ENCODE measurements at places on chromosomes 2 and 18.
A peak's percentile ranks its signal among the peaks of the same experiment; 100 is the strongest.

DNA sequence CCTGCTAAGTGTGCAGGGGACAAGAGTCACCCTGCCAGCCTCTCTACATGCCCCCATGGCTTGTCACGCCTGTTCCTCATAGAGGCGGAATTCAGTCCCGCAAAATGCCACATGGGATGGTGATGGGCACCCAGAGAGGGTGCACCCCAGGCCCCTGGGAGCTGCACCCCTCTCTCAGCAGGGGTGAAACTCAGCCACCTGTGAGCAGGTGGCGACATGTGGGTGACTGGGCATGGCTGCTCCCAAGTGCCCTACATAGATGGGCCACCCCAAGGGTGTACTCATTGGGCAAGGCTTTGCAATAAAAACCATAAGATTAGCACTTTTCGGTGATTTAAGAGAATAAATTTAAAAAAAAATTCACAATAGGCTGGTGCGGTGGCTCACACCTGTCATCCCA lies 6.3 kb downstream of the HS6ST1 start:
- no peak for DNase-seq

DNA sequence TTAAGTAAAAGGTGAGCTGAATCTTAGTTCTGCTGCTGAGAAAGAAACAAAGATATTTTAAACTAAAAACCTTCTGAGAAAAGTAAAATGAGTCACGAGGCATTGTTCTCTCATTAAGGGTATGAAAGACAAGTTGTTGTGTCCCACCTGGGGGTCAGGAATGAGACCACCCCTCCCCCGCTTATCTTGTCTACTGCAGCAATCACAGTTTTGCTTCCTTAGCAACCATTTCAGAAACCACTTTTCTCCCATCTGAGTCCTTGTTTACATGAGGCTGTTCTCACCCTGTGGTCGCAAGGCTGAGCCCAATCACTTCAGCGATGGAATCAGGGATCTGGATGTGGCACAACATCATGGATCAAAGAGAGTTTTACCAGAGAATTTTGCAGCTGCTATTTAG lies 377.6 kb upstream of the NETO1 start:
- no peak for DNase-seq

DNA sequence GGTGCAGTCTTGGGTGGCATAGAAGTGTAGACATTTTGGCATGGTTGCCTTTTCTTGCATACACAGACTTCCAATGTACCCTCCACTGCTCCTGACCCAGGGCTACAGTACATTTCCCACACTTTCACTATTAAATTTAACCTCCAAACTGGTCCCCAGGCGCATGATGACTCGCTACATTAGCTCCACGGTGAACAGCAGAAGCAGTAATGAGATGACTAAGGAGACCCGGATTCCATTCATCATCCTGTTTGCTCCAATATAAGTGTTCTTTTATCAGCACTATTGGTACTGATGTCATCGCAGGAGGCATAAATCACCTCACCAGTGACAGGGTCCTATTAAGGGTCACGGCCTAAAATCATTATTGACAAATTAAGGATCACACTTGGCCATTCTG lies 316.5 kb downstream of the EN1 start:
- no peak for DNase-seq

DNA sequence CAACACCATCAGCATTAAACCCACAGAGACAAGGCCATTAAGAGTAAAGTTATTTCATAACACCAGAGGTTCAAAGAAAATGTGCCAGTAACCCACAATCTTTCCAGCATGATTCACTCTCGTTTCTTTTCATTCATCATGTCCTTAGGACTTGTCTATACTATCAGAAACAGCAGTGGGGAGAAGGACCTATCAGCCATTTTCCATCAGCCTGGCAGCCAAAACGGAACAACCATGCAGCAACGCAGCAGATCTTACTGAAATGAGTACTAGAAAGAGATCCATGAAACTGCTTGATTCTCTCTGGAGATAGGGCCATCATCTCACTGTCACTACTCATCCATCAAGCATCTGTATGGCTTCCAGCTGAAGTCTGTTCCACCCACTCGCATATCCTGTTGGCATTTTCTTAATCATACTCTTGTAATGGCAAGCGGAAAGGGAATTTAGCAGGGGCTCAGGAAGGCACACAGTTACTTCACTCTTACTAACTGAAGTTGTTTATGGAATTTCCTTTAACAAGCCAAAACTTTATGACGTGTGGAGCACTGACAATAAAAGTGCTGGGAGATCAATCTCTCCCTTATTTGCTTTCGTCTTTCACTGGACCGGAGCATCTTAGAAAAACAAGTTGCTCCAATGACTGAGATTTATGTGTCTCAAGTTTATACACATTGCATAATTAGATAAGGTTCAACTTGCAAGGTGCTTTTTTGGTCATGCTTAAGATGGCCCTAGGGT lies 69.7 kb downstream of the EPHA4 start:
- DNase-seq: no peak

- DNase-seq: no peak
Observed at GRCh38 chr18:30527917-30528316, 514.6 kb downstream of the DSC3 start.

DNA sequence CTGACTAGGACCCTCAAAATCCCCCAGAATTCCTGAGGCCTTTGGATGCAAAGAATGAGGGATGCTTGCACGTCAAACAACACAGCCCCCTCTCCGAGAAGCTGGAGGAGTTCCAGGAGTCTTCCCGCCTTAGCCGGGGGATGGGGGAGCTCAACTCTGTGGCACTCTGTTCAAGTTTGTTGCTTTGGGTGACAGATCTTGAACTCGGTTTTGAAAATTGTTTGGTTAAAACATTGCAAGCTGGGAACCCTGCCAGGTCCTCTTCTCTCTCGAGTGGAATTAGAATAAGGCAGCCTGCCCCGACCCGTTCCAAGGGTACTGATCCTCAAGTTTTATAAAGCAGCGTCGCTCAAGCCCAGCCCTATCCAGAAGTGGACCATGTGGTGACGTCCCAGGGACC lies 244.1 kb downstream of the LOXHD1 start:
- DNase-seq: no peak

DNA sequence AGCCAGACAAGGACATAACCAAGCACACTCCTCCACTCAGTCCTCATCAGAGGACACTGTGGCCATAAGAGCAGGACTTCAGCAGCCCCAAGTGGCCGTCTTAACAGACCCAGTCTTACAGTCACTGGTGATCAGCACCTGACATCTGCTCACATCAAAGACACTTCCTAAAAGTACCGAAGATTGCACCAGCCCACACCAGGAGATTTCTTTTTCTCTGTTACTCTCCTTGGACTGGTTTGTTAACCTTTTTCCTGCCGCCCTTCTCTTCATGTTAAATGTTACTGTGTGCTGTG lies 44.1 kb downstream of the MRPS5 start:
- no peak for DNase-seq

- DNase-seq: peak; percentile 52
Observed at GRCh38 chr2:54569745-54570301, 113.7 kb downstream of the SPTBN1 start.

GRCh38 chr2:231199219-231199618 lies 788 bp downstream of the ARMC9 start:
- DNase-seq: no peak

DNA sequence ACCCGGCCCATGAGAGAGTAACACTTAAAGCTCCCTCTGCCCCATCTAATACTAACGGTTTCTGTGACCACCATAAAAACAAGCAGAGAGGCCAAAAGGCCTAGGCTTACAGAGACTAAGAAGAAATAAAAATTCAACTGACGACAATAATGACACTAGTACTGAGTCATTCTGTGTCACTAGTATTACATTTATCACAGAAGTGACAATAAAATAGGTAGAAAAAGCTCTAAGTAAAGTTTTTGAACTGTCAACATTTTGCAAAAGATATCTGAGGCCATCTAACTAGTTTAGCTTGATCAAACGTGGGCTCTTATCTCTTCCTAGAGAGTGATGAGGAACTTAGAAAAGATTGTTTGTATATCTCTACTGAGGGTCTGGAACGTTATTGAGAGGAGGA lies 35.6 kb downstream of the AP1S3 start:
- no peak for DNase-seq

DNA sequence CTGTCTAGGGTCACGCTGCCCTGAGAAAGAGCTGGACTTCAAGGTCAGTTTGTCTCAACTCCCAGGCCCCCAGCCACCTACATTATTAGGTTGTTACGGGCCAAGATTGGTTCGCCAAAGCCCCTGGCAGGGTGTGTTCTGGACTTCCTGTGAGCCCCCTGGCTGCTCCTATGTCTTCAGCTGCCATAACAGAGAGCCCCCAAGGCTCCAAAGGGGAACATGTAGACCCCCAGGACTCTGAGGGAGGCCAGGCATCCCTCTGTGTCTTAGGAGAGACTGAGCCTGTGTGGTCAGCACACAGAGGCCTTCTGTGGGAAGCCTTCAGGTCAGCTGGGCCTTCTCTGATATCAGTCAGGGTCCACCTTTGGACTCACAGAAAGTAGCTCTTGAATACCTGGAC lies 58.3 kb downstream of the INHBB start:
- no peak for DNase-seq

GRCh38 chr18:50696436-50696835 lies 123.4 kb downstream of the MRO start:
- no peak for DNase-seq
